ENCODE measurements at places on chromosomes 7 and 10.

DNA sequence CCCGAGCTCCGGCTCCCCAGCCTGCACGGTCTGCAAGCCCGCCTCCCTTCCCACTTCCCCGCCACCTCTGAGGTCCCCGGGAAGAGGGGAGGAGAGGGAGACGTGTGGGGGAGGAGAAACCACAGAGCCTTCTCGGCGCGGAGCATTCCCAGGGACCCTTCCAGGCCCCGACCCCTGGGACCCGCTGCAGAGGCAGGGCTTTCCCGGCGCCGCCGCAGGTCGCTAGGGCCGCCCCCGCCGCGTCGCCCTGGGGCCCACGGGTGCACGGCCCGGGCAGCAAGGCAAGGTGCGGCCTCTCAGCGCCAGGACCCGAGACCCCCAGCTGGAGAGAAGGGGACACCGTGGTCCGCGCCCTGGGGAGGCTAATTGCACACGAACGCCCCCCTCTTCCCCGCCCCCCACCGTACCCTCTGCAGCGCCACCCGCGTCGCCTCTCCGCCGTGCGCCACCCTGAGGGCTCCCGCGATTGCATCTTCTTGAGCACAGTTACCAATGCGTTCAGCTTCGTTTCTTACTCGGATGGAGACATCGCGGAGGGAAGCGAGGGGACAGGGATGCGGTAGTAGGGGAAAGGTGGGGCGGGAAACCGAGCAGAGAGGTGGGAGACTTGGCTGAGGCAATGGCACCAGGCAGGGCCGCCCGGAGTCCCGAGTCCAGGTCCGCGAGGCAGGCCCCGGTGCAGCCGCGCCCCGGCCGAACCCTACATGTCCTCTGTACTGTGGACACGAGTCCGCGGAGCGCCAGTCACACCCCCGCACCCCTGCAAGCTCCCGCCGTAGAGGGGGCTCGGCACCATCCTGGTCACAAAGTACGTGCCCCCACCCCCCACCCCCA lies 28.9 kb downstream of the SKIDA1 start:
- peak; percentile 51 for DNase-seq

DNA sequence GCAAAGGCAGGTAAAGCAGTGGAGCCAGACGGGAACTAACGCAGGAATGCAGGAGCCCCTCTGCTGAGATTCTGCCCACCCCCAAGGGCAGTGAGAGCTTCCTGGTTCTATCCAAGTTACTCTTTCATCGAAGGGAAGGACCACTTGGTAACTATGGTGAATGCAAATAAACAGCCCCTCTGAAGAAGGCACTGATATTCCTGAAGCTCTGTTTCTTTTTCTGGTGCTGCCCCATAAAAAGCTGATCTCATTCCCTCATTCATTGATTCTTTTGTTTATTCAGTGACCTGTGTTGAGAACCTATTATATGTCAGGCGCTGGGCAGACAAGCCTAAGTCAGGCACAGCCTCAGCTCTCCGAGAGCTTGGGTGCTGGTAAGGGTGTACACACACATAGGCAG lies 217.3 kb downstream of the SNX10 start:
- DNase-seq: peak; percentile 18

- no peak for DNase-seq
These were observed 30.0 kb downstream of the SFXN4 start for GRCh38 chr10:119135513-119135881.

DNA sequence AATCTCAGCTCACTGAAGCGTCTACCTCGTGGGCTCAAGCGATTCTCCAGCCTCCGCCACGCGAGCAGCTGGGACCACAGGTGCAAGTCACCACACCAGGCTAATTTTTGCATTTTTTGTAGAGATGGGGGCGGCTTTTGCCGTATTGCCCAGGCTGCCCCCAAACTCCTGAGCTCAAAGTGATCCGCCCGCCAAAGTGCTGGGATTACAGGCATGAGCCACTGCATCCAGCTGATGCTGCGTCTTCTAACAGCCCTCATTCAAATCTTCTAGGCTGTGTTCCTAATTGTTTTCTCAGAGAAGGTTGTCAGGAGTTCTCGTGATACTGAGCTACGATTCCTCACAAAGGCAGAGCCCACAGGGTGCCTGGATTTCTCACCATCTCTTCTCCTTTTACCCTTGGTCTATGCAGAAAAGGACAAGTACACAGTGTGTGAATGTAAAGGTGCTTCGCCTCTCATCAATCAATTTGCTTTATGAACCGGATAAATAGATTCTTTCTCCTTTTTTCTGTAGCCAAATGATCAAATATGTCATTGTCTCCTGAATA lies 247.3 kb upstream of the PTN start:
- no peak for DNase-seq

- DNase-seq: peak; percentile 65
These were observed at the start of gene SNX10 for GRCh38 chr7:26291699-26292538. Gene SNX10, plus strand, starts transcription at chr7:26291862. Its CDS starts 54,581 bp downstream, at chr7:26346443.

- DNase-seq: peak; percentile 79
These were observed 827.6 kb upstream of the AUTS2 start for GRCh38 chr7:68770649-68771048.

GRCh38 chr10:111015181-111015580 lies 61.6 kb upstream of the ADRA2A start:
- no peak for DNase-seq

- no peak for DNase-seq
These were observed 3.2 kb downstream of the INSIG1 start for GRCh38 chr7:155300641-155301452.

- no peak for DNase-seq
These were observed 78.3 kb downstream of the SVOPL start for GRCh38 chr7:138622841-138623240.

DNA sequence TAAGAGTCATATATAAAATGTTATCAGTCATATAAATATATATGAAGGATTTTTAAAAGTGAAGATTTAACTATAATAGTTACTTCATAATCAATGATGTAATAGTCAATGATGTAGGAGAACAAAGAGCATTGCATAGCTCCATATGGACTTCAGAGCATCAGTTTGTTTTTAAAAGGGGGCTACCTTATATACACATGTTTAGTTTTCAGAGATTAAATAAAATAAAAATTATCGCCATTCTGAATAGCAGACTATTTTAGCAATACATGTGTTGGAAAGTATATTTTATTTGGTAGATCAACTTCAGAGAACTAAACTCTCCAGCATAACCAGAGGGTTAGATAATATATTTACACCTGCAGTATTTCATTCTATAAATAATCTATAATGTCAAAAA lies 29.1 kb upstream of the EPC1 start:
- DNase-seq: no peak

- DNase-seq: no peak
These were observed 8.4 kb downstream of the PLCE1 start for GRCh38 chr10:94002156-94002555.

- DNase-seq: no peak
These were observed 10.8 kb downstream of the LFNG start for GRCh38 chr7:2530071-2530987.

DNA sequence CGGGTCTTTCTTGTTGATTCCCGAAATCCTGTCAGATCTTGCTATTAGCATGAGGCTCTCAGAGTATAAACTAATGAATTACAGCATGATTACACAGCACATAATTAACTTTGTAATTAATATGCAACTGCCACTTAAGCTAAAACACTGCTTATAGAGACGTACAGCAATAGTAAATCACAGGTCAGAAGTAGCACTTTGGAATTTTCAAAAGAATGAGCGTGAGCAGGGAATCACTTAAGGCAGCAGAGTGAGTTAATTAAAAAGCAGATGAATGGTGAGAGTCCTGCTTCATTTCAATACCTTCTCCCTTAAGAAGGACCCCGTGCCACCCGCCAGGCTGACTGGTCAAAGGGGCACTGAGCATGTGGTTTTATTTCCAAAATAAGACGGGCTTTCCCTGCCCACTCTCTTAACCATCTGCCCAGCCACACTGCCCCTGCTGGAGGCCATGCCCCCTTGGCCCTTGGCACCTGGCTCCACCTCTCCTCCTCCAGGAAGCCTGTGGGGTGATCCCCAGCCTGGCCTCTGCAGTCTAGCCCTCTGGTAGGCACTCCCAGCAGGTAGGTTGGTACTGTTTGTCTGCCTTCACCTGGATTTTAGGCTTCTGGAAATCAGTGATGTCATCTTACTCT lies 117.8 kb downstream of the ZMIZ1 start:
- DNase-seq: no peak

DNA sequence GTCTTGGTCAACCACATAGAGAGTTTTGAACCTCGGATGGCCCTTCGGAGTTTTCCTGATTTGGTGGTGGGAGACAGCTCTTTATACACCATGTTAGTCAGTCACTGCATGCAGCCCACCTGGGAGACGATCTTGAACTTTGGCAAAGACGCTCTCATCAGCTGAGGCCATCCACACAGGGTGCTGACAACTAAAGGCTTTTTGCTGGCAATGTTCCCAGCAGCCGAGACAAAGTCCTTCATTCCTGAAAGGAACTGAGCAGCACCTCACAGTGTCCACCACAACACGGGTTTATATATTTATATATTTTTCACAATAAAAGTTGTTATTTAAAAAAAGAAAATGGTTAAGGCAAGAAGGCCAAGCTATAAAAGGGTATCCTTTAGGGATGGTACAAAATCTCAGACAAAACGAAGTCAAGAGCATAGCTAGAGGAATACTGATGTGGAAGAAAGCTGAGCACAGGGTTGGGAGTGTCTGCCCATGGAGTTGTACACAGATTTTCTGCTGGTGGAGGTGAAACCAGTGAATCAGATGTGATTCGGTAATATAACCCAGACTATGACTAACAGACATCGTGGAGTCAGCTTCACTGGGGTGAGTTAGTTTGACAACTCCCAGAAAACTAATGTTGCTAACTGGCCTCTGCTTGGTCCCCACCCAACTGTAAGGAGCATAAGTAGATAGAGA lies 27.4 kb upstream of the CAPZA2 start:
- DNase-seq: no peak

DNA sequence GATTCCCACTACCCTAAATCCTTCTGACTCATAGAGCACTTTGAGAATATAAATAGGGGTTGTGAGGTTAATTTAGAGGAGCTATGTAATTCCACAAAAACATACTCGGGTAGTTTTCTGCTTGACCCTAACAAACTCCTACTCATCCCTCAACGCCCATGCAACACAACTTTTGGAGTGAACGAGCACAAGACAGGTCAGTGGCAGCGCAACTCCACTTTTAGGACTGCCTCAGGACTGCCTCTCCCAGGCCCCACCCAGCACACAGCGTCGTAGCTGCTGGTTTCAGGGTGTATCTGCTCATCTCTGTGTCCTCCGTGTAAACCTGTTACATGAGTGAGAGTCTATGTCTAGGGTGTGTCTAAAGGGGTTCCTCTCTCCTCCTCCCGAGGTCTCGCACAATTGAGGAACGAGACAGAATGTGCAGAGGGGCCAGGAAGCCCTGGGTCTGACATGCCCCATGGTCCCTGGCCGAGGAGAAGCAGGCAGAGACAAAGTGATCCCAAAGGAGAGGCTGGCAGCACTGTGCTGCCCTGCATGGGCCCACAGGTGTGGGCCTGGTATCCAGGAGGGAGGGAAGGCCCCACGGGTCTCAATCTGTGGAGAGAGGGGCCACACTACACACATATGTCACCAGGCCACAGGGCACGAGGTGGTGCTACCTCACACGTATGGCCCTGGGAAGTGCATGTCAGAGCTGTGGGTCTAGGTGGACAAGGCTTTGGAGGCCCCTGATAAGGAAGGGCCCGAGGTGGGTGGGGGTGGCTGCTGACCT lies 45.5 kb downstream of the CAMK2B start:
- no peak for DNase-seq

GRCh38 chr10:130021383-130021950 lies 57.4 kb upstream of the EBF3 start:
- no peak for DNase-seq

DNA sequence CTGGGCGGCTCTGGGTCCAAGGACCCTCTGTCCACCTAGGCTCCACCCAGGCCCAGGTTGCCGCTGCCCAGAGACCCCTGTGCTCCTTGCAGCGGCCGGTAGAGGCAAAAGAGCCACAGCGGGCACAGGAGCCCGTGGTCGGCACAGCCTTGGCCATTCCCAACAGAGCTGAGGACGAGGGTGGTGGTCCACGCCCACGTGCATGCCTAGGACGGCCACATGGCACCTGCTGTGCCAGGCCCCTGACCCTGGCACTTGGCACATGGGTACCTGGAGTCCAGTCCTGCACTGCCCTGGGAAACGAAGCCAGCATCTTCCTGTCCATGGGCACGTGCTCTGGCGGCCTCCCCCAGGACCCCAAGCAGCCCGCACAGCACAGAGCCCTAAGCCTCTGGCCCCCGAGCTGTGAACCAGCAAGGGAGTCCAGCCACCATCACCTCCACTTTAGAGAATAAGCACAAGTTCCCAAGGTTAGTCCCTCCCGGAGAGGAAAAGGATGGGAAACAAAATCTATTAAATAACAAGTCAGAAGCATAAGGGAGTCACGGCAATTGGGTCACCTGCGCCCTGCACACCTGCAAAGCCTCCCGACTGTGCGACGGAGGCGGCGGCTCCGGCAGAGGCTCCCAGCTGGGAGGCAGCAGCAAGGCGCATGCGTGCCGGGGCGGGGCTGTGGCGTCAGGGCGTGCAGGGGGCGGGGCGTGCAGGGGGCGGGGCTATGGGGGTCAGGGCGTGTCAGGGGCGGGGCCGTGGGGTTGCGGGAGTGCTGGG lies 59.1 kb downstream of the STK32C start:
- peak; percentile 44 for DNase-seq

GRCh38 chr10:117441361-117441760 lies 66.1 kb upstream of the PDZD8 start:
- no peak for DNase-seq

DNA sequence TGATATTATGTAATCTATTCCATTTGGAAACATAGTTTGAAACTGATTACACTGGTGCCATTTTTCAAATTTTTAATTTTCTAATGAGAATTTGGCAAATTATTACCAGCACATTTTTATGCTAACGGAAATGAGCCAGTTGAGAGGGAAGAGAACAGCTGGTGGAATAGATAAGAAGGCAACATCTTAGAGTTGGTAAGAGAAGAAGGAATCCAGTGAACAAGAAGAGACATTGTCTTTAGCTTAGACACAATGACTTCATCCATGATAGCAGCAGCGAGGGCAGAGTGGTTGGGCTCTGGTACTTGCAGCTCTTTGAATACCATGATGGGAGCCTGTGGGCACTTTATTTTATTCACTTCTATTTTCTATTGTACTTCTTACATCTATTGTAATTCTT lies 89.6 kb downstream of the CHRM2 start:
- no peak for DNase-seq

GRCh38 chr10:101053516-101053915 lies 8.3 kb upstream of the KAZALD1 start:
- DNase-seq: no peak

- no peak for DNase-seq
These were observed 37.4 kb downstream of the ZNRF2 start for GRCh38 chr7:30321882-30322192.

DNA sequence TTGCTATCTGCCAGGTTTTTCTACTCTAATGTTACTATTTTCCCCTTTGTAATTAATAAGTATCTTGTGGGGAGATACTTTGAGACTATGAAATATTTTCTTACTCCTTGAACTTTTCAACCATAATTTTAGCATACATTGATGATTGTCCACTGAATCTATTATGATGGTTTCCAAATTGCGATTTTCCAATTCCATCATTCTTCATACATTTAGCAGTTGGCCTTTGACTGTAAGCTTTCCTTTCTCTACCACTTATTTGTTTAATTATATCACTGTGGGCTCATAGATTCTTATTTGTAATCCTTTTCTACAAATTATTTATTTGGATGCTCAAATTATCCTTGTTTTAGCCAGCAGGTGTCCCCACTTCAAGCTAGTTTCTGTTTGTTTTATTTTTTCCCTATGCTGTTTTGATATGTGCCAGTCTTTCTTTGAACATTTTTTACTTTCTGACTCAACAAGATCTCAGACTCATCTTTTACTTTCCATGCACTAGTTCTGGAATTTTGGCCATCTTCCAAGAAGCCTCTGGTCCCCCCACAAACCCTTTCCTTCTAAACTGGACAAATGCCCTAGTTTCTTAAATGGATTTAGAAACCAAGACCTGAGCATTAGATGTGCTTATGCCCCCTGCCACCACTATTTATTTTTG lies 11.4 kb upstream of the MRPS16 start:
- no peak for DNase-seq
